HepG2 (cell line): ENCODE measurements at places on chromosomes 1 and 21. TPM values are rescaled to one million over a fixed set of nuclear protein-coding genes. Genes with fewer than 3 reads are reported as not detected.
A peak's percentile ranks its signal among the peaks of the same experiment; 100 is the strongest.

The GRIK3 gene
- polyA plus RNA-seq, result not detected in 2 replicates

DNA sequence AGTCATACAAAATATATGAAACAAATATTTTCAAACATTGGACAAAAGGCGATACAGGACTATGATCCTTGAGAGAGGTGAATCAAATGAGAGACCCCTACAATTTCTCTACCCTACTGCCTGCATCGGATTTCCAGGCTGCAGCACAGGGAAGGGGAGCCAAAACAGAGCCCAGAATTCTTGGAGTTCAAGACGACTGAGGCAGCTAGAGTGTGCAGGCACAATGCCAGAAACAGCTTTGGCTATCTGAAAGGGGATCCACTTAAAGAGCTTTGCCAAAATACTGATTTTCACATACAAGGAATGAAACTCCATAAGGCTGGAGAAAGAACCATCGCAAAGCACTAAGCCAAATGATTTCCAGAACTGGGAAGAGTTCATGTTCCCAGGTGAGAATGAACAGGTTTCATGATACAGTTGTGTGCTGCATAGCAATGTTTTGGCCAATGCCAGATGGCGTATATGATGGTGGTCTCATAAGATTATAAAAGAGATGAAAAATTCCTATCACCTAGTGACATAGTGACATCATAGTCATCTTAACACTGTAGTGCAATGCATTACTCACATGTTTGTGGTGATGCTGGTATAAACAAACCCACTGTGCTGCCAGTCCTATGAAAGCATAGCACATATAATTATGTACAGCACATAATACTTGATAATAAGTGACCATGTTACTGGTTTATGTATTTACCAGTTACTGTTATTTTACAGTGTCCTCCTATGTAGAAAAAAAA, 77.5 kb downstream of the KCND3 start:
- no peak for DNase-seq

- DNase-seq, result no peak
These were observed 697 bp downstream of the SLC22A15 start for GRCh38 chr1:115976921-115977498.

- DNase-seq, result no peak
These were observed 329.9 kb upstream of the GREM2 start for GRCh38 chr1:240941701-240942370.

GRCh38 chr1:1577367-1578011, 2.8 kb upstream of the SSU72 start:
- peak; percentile 20 for DNase-seq

The MYOG gene
- polyA plus RNA-seq, result not detected in 2 replicates

DNA sequence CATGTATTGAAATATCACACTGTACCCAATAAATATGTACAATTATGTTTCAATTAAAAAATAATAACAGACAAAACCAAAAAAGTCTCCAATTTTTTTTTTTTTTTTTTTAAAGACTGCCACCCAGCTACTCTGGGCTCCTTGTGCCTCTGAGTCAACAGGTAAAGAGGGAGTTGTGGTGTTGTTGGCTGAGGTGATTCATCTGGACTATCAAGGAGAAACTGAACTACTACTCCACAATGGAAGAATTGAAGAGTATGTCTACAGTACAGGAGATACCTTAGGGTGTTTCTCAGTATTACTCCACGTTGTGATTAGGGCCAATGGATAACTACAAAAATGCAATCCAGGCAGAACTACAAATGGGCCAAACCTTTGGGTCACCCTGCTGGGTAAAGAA, 67.9 kb downstream of the SCMH1 start:
- DNase-seq, result no peak

- DNase-seq, result no peak
These were observed 478.9 kb downstream of the DPYD start for GRCh38 chr1:97441966-97442365.

DNA sequence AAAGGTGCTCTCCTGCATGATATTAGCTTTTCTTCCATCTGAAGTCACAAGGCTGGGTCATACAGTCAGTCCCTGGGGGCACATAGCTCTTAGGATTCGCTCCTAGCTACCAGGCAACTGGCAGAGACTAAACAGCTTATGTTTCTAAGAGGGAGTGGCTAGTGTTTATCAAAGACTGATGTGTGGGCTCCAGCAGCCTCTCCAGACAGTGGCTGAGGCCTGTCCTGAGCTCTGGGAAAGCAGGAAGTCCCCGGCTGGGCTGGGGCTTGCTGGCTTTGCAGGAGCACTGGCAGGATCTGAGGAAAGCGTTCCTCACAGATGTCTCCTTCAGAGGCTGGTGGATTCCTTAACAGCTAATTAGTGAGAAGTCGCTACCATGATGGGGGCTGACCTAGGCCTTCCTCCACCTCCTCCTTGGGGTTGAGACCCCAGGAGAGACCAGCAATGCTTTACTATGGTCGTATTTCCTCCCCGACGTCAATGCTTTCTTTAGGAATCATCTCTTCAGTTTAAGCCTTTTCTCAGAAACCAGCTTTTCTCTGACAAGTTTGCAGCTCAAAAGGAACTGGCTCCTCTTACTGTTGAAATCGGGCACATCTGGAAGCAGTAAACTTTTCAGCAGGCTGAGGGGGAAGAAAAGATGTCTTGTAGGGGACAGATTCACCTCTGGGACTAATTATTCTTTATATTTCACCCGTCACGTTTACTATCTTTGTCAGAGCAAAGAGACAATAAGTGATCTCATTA, 33.5 kb upstream of the HHAT start:
- no peak for DNase-seq

The MAN1C1 gene
- 0.18 and 0.39 TPM in 2 replicates for polyA plus RNA-seq

DNA sequence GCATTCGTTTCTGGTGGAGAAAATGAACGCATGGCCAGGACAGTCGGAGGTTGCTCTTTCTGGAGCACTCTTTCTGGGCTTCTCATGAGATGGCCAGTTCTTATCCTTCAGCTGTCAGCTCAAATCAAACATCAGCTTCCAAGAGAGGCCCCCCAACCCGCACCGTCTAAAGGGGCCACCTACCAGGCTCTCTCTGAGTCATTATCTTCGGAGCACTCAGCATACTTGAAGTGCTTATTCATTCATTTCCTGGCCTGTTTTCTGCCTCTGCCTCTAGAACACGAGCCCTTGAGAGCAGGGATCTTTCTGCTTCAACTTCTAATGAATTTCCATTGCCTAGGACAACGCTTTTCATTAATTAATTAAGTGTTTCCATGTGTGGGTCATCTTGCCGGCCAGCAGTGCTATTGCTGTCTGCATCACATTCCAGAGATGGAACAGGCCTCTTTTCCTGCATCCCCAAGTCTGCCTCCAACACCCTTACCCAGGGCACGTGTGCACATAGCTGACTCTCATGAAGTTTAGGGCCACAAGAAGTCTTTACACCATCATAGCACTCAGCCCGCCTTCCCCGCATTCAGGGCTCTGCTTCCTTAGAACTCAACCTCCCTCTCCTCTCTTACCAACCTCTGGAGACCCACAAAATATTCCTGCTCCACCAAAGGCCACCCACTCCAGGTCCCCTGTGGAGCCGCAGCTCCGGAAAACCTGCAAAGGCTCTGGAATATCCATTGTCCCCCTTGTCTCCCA, 52.1 kb upstream of the LAPTM5 start:
- no peak for DNase-seq

DNA sequence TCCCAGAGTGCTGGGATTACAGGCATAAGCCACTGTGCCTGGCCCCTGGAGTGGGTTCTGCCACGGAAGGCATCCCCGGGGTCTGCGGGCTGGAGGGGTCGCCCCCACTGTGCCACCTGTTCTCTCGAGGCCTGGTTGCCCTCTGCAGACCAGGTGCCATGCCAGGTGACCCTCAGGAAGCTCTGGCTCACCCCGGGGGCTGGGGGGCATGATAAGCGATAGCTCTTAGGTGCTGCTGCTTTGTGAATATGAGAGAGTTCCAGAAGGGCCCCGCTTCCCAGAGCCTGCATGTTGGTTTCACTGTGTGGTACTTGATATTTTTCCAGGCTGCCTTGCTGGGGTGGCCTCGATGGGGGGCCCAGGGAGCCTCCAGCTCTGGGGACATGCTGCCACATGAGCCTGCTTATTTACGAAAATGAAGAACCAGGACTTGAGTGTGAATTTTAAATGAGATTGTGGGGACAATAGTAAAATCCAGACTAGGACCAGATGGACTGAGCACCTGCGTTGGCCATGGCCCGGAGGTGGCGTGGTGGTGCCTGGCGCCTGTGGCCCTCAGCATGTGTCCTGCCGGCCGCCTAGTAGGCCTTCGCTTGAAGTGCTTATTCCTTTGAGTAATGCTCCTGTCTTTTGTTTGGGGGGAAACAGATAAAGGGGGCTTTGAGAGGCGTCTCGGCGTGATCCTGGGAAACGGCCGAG, 7.3 kb downstream of the SKI start:
- no peak for DNase-seq

The AMY2A gene
- not detected in 2 replicates for polyA plus RNA-seq

DNA sequence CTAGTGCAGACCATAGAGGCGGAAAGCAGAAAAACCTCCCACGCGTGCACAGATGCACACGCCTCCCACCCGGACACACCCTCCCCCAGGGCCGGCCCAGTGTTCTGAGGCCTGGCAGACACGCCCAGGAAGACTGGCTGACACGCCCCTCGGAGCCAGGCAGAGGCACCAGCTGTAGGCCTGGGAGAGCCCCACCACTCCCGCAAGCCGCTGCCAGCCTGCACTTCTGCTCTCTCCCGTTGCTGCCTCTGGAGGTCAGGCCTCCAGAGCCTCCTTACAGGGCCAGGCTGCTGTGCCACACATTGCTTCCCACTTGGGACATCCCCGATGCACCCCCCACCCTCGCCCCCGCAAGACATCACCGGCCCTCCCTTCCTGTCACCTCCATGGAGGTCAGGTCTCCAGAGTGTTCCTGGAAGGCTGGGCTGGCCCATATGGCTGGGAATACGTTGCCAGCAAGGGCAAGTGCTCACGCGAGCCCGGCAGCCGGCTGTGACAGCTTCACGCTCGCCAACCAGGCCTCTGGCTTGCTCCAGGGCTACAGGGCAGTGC, 40.4 kb downstream of the CASZ1 start:
- no peak for DNase-seq

The NCF2 gene
- 0.18 and 0.25 TPM in 2 replicates for polyA plus RNA-seq

DNA sequence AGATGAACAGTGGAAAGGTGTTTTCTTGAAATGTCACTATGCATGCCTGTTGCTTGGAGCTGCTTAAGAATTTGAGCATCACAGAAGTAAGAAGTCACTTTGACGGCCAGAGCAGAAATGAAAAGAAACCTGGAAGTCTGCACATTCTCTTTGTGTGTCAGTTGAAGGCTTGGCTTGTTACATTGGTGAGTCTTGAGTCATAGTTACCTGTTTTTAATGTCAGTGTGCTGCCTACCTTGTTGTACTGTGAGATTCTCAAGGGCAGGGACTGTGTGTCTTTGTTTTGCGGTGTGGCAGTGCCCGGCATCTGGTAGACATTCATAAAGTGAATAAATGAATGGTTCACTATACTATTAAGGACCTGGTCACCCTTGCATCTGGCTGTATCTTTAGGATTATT, 9.9 kb downstream of the OTUD3 start:
- DNase-seq, result no peak

The PODN gene
- 0.10 and 0.13 TPM in 2 replicates for polyA plus RNA-seq

DNA sequence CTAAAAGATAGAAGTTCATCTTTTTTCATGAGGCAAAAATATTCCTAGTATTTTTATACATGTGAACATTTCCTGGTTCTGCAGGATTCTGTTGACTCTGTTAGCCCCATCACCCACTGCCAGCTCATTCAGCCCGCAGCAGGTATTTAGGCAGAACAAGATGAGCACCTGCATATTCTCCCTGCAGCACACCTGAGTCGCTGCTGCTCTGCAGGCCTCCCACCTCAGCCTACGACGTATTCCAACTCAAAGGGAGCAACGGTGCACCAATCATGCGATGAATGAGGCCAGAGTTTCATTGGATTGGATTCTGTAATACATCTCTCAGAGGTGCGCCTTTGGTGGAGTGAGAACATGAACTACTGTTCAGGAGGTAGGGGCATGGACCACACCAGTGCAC, 87.6 kb downstream of the CNIH3 start:
- DNase-seq, result no peak

The TDRD5 gene
- not detected in 2 replicates for polyA plus RNA-seq

- DNase-seq, result no peak
These were observed 55.4 kb downstream of the UBIAD1 start for GRCh38 chr1:11328444-11328843.

GRCh38 chr21:36347962-36348328, 27.9 kb downstream of the MORC3 start:
- no peak for DNase-seq

DNA sequence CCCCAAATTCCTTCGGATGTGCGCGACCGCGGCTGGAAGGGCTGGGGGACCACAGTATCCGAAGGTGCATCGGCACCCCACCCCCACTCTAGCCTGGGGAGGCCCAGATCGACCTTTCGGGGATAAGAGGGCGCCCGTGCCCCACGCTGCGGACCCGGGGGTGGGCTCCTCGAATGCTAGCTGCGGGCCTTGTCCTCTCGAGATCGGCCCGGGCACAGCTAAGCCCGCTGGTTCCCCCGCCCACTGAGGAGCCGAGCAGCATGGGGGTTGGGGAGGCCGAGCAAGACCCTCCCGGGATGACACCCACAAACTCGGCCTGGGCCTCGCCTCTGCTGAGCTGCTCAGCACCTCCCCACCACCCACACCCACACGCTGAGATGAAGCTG, 653 bp upstream of the IFFO2 start:
- DNase-seq, result no peak

The MCOLN2 gene
- not detected in 2 replicates for polyA plus RNA-seq

DNA sequence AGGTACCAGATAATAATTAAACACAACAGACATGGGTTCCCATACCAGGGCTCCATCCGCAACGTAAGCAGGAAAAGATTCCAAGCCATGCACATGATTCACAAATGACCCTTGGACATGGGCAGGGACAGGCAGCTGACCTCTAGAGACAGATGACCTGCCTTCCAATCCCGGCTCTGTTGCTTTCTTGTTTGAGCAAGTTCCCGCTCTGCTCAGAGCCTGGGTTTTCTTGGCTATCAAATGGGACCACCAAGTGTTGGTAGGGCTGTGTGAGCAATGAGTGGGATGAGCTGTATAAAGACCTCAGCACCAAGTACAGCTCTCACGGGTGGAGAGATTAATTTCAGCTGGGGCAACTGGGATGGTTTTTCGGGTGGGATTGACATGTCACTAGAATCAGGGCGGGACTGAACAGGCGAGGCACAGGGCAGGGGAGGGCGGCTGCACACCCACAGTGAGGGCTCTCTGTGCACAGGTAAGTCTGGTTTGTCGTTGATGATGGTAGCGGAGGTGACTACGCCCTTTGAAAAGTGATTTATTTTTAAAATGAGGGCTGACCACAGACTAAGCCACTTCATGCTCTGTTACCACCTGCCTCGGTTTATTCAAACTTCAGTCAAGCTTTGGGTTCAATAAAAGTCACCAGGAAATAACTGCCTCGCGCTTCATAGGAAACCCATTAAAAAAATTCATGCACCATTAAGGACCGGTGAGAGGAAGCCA, 57.5 kb upstream of the IFFO2 start:
- peak; percentile 86 for DNase-seq

- no peak for DNase-seq
These were observed 249.0 kb downstream of the PTPRU start for GRCh38 chr1:29485096-29485925.
